NCI-H1417 treated with DMSO at 0.1 percent for 48 hours (cell line): ENCODE measurements at places on chromosomes 11 and 22.

DNA sequence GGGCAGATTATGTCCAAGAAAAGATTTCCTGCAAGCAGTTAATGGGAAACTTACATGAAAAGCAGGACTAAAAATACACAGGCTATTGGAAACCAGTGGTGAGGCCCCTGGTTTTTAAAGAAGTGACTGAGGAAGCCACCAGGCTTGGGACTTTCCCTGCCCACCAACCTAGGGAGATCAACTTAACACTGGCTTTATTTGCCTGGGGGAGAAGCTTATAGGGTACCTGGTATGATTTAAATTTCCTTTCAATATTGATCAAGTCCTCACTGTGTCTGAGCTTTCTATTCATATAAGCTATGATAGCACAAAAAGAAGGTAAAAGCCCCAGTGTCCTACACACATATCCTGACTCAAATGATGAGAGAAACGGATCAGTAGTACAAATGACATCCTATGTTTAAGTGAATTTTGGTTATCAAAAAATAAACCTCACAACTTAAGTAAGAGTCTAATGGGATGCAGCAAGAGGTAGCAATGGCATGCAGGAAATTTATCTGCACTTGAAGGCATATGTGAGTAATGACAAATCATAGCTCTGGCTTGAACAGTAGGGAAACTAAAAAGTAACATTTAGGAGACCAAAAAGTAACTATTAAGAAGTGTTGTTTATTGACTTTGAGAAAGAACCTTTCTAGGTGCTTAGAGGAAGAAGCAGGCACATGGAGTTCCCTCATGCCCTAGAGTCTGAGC, 85.3 kb downstream of the GAB2 start:
- DNase-seq = no peak

DNA sequence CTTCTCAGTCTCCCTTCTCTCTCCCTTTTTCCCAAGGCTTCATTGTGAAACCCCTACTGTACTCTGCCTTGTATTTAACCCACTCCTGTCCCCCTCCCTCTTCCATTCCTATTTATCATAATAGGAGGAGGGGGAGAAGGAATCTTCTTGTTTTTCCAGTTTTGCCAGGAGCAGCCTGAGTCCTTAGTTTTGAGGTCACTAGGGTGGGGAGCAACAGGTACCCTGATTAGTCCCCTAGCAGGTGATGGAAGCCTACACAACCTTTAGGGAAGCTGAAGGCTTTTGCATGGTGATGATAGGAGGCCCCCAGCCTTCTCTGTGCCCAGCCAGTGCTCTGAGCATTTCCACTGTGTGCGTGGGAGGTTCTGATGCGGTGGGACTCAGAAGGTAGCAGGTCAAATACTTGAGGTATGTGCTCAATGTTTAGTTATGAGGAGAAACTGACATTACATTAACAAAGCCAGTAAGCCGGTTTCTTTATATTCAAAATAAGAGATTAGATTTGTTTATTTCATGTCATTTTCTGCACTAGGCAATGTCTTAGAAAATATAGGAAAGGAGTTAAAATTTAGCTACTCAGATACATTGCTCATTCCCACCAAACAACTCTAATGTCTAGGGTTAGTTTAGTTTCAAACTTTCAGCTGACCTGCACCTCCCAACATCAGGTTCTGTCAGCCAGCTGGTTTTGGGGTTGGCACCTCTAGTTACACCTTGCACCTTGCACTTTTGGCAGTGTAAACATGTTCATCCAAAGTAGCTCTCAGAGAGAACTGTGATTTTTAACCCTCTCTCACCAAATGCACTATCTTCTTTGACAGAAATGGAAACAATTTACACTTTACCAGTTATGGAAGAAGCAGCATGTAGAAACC, 26.0 kb downstream of the PARVA start:
- no peak for DNase-seq

GRCh38 chr11:2122222-2122906, 16.8 kb downstream of the IGF2 start:
- DNase-seq = no peak

DNA sequence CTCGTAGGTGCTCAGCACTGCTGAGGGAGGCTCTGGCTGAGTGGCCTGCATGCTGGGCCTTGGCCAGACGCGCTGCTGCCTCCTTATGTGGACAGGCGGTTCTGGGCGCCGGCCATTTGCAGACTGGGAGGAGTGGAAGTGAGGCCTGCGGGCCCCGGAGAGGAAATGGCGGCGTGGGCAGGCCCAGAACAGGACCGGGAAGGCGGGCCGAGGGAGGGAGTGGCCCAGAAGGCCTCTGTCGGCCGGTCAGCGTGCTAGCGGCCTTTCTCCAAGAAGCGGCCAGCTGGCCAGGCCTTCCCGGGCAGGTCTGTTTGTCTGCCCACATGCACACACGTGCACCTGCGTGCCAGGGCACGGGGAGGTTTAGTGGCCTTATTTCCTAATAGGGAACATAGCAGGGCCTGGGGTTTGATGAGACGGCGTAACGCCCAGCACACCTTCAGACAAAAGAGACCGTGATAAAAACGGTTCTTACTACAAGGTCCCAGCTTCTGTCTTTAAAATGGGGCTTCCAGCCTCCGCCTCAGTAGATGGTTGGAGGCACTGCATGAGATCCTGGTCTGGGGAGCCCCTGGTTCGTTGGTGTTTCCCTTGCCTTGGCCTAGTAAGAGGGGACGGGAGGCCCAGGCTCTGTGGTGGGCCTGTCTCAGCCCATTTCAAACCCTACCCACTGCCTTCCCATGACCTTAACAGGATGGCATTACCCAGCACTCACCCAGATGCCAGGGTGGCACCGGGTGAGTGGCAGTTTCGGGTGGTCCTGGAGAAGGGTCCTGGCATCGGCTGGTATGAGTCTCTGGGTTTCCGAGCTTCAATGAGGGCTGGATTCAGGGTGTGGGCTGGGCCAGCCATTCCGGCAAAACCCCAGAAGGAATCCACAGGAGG, 65.1 kb upstream of the PPARA start:
- DNase-seq = no peak

DNA sequence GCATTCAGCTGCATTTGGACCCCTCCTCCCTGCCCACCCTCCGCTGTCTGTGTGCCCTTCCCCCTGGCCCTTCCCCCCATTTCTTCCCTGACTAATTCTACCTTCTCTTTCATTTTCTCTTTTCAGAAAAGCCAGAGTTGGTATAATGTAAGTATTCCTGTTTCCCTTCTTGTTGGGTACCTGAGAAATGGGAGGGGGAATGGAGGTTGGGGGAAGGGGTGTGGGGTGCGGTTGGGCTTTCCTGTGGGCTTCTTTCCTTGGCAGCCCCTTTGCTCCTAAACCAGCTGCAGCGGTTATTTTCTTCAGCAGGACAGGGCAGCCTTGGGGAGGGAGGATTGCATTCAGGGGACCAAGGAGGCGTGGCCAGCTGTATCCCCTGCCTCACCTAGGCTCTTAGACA, 70.2 kb downstream of the SCN3B start:
- no peak for DNase-seq

DNA sequence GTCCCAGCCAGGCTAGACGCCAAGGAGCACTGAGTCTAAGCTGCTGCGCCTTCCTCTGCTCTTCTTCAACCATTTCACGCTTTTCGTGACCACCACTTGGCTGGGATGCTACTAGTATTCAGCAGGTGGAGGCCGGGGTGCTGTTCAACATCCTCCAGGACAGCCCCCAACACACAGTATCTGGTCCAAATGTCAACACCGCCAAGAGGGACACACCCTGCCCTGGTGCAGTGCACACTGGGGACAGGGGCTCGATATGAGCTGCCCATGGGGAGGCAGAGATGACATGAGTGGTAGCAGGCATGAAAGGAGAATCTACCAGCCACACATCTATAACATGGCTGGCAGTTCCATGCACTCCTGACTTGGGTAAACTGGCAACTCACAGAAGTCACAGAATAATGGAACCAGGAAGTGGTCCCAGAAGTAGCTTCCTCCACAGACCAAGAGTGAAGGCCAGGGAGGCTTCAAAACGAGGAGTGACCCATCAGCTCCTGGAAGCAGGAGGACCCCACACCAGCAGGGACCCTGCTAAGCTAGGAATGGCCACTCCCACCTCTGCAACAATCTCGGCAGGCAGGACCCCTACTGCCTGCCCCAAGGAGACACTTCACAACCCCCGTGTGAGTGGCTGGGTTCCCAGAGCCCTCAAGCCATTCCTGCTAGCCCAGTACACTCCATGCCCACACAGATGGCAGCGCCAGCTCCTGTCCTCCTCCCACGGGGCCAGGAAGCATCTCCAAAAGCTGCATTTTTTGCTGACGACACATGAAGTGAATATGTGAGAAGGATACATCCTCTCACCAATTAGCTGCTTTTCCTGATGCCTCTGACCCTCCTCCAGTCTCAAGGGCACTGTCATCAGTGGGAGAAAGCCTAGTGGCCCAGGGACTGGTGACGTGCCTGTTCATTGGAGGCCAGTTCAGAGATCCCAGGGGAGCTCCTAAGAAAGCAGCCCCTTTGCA, 78.8 kb downstream of the DGCR2 start:
- DNase-seq = no peak

GRCh38 chr11:70521475-70522308, 123.4 kb downstream of the CTTN start:
- DNase-seq = peak; percentile 10
